Vein endothelial cell (primary cell): ENCODE measurements at places on chromosomes 6 and 20. TPM values are rescaled to one million over a fixed set of nuclear protein-coding genes. Genes with fewer than 3 reads are reported as not detected.

BACH2 gene
- total RNA-seq: 1.8 and 2.9 TPM in 2 replicates

BCAS1 gene
- not detected in 2 replicates for total RNA-seq

NOX3 gene
- not detected in 2 replicates for total RNA-seq

FNDC1 gene
- under 0.01 TPM in 1 of 2 replicates, not detected in the other for total RNA-seq

ANKRD66 gene
- not detected in 2 replicates for total RNA-seq

PTGIS gene
- total RNA-seq: 1.4 and 5.9 TPM in 2 replicates

ADAT2 gene
- 5.2 and 5.5 TPM in 2 replicates for total RNA-seq

NXT1 gene
- total RNA-seq: 29.1 and 33.1 TPM in 2 replicates

HUS1B gene
- 0.98 and 1.1 TPM in 2 replicates for total RNA-seq

KIF25 gene
- total RNA-seq: not detected in 2 replicates

POLR3F gene
- total RNA-seq: 13.6 and 20.3 TPM in 2 replicates

LY6G6D gene
- total RNA-seq: not detected in 2 replicates

SAMD10 gene
- 3.7 and 6.5 TPM in 2 replicates for total RNA-seq

VSTM2L gene
- total RNA-seq: 0.29 and 0.33 TPM in 2 replicates

AKAP12 gene
- total RNA-seq: 249 and 296 TPM in 2 replicates

ID1 gene
- total RNA-seq: 251 and 348 TPM in 2 replicates

CBLN4 gene
- total RNA-seq: not detected in 2 replicates

OPN5 gene
- not detected in 2 replicates for total RNA-seq

FAM210B gene
- 52.1 and 54.2 TPM in 2 replicates for total RNA-seq

TCF19 gene
- 10.8 and 19.0 TPM in 2 replicates for total RNA-seq

SYCP2L gene
- not detected in 2 replicates for total RNA-seq

C2 gene
- 0.65 TPM in 1 of 2 replicates, not detected in the other for total RNA-seq

FAM209B gene
- not detected in 2 replicates for total RNA-seq

SGK1 gene
- 171 and 291 TPM in 2 replicates for total RNA-seq

DEFB125 gene
- not detected in 2 replicates for total RNA-seq

IL17A gene
- not detected in 2 replicates for total RNA-seq

TRIM27 gene
- 81.0 and 81.3 TPM in 2 replicates for total RNA-seq

HSPA1L gene
- total RNA-seq: 0.98 and 1.1 TPM in 2 replicates

MEI4 gene
- under 0.01 TPM in 2 replicates for total RNA-seq

GINS1 gene
- total RNA-seq: 6.2 and 20.5 TPM in 2 replicates

CLVS2 gene
- total RNA-seq: not detected in 2 replicates

E2F3 gene
- 9.5 and 11.6 TPM in 2 replicates for total RNA-seq

TREM2 gene
- not detected in 2 replicates for total RNA-seq

CYB5R4 gene
- 5.9 and 7.6 TPM in 2 replicates for total RNA-seq

GNAS-AS1 gene
- 0.10 TPM in 1 of 2 replicates, not detected in the other for total RNA-seq

HLA-DRA gene
- total RNA-seq: not detected in 2 replicates
